WTC11 (cell line): ENCODE measurements at places on chromosomes 5 and 9.

DNA sequence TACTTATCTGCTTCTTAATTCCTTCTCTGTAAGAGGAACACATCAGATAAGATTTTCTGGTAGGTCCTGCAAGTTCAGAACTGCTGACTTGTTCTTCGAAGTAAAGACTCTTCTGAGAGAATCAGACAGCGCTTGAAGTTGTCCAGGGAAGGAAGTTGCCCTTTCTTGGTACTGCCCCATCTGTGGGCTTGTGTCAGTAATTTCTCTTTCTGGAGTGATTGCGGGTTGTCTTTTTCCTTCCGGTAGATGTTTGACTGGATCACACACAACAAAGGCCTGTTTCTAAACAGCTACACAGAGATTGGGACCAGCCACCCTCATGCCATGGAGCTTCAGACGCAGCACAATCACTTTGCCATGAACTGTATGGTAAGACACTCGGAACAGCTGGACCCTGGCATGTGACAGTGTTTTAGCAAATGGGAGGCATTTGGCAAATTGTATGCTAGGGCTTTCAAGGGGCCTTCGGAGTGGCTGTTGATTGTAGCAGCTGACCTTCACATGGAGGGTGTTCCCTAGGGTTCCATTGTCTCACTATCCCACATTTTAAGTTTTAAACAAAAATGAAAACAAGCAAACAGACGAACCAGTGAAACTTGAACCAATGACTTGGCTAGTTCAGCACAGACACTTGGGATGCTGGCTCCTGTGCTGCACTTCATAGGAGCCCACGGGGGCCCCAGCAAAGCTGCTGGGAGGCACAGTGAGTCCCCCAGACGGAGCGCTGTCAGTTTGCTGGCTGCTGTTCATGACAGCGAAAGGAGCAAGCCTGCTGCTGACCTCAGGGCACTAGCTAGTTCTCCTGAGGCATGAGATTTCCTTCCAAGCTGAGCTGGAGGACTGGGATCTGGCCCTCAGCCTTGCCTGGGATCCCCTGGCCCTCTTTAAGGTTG lies 149.9 kb downstream of the TRIO start:
- DNase-seq = no peak

DNA sequence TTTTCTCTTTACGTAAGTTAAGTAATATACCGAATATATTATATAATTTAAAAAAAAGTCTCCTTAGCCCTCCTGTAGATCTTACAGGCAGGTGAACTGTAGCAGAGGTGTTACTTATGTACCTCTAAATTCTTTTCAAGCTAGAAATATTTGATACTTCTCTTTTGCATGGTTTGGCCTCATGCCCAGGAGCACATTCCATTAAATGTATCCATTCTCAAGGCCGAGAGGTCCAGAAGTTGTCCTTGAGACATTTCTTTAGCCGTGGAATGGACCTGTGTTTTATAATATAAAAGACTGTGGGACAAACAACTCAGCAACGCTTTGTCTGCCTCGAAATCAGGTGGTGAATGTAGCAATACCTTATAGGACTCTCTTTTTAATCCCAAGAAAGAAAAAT lies 184.5 kb downstream of the TRIO start:
- no peak for DNase-seq

GRCh38 chr9:86867804-86868313 lies 79.4 kb downstream of the GAS1 start:
- peak; percentile 20 for DNase-seq

GRCh38 chr9:71826279-71826678 lies 58.0 kb upstream of the CEMIP2 start:
- no peak for DNase-seq

DNA sequence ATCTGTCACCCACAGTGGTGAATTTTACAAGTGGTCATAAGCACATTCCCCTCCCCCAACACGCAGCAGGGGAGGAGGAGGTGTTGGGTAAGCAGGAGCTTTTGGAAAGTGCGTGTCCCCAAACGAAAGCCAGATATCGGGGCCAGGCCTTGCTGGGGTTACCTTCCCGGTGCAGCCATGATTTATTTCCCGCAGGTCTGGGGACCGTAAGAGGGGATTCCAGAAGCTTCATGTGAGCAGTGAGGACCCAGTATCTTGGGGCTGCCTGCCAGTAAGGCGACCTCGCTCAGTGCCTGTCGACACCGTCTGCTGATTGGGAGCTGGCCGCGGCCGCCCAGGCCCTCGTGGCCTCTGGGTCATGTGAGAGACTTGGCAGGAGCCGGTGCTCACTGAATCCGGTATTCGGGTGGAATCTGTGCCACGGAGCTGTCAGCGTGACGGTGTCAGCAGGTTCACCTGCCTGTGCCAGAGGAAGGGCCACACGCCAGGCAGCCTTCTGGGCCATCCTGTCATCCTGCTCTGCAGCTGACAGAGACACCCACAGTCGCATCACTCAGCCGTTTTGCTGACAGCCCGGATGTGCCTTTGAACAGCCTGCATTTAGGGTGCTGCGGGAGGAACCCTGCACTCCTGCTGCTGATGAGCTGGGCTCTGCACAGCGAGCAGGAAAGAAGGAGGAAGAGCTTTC lies 37.3 kb downstream of the SEC61B start:
- peak; percentile 23 for DNase-seq

GRCh38 chr5:67941614-67942401 lies 273.7 kb upstream of the PIK3R1 start:
- no peak for DNase-seq

DNA sequence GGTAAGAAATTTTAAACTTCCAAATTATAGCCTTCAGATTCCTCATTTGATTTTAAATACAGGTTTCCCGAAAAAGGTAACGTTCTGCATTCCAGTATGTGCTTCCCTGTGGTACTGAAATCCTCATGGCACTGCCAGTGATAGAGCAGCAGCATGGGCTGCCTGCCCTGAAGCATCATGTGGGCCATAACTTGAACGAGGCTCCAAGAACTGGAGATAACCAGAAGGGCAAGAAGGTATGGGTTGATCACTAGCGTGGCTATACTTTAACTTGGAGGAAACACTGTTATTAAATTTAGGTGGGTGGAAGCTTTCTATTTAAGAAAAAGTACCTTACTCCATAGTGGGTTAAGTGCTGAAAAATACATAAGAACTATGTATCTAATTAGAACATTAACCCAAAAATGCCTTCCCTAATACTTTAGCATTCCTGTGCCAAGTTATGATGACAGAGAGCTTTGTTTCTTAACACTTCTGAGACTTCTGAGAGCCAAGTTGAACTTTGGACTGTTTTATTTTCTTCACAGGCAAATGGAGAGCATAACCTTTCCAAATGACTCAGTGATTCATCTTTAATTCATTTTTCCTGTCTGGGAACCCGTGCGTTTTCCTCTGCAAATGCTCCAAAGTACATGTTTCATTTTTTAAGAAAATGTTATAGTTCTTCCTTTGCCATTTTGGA lies 191.5 kb upstream of the GNA14 start:
- DNase-seq = no peak

DNA sequence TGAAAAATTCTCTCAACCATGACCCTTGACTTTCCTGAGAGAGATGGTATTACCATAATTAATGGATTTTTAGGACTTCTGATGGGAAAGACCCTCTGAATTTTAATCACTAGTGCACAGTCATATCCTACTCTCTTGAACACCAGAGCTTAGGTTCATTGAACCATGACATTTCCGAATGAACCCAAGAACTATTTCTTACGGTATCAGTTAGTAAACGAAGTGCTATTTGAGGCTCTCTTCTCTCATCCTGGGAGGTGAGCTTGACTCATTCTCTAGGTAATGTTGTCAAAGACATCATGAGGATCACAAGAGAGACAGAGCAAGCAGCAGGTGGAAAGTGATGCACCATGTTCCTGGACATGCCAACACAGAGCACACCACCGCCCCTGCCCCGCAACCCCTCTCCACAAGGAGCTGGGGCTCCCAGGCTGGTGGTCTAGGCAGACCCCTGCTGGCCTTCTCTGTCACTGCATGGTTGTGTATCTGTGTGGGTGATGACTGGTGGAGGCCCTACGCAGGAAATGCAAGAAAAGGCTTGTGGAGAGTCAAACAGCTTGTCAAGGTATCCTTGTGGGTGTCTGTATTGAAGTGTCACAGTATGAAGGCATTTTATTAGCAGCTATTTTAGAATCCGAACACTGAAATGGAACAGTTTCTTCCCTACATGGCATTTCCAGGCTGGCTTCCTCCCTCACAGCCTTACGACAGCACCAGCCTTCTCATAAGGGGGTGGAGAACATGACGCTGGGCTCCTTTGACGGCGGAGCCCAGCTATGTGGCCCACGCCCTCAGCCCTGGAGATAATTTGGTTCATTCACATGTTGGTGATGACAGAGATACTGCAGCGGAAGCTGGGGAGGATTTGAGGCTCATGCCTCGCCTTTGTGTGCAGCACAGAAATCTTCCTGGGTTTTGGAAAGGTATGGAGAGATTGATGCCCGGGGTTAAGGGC lies 297.6 kb downstream of the NTRK2 start:
- DNase-seq = peak; percentile 80

DNA sequence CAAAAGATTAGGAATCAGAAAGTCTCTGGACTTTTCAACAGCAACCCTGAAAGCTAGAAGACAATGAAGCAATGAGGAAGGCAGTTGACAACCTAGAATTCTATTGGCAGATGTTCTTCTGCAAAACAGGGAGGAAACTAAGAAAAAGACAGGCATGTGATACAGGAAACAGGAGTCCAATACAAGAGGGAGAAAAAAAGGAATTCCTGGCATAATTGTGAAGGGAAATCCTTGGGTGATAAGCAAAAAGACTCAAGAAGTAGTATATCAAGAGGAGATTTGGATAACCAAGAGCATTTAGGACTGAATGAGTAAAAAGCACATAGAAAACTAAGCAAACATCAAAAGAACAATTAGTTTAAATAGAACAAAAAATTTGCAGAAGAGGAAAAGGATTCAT lies 58.6 kb downstream of the LPAR1 start:
- no peak for DNase-seq

DNA sequence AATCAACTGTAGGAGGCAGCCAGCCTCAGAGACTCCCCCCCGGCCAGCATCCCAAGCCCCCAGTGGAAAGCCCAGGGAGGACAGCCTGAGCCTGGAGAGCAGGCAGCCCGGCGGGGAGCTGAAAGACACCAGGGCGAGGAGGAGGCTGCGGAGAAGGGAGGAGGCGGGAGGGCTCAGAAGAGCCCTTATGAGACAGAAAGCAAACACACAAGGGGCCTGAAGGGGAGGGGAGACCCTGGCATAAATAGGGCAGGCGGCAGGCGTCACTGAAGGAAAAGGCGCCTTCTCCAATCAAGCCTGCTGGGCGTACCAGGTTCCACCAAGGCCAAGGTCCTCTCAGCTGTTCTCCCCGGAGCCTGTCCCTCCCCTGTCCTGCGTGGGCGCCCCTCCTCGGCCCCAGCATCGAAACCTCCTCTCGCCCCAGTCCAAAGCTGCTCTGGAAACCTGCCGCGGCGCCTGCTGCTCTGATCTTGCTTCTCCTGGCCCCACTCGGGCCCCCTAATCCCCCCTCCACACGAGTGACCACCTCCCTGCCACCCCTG lies 1.3 kb downstream of the SLC9A3 start:
- DNase-seq = no peak

GRCh38 chr5:119343766-119344165 lies 12.1 kb upstream of the TNFAIP8 start:
- no peak for DNase-seq

DNA sequence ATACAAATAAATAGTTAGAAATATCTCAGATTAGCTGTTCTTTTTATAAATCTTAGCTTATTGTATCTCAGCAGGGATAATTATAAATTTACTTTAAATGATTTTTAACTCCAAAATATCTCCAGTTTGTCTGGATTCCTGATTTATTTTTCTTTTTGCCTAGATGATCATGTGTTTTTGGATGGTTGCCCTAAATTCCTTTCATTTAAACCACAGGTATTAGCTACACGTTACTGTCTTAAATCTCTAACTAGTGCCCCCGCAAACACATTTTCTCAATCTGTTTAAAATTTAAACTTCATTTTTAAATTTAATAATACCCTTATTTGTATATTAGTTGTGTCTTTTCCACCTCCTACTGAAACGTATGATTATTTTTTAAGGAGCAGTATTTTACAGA lies 5.6 kb downstream of the FER start:
- no peak for DNase-seq

- no peak for DNase-seq
These were observed 10.8 kb upstream of the SPATA24 start for GRCh38 chr5:139414581-139415130.

- DNase-seq = peak; percentile 74
These were observed 18.1 kb downstream of the OTP start for GRCh38 chr5:77620405-77620804.

- no peak for DNase-seq
These were observed 6.5 kb downstream of the NTMT1 start for GRCh38 chr9:129632460-129632859.

- DNase-seq = no peak
These were observed 250.5 kb downstream of the KCNN2 start for GRCh38 chr5:114612406-114612805.

DNA sequence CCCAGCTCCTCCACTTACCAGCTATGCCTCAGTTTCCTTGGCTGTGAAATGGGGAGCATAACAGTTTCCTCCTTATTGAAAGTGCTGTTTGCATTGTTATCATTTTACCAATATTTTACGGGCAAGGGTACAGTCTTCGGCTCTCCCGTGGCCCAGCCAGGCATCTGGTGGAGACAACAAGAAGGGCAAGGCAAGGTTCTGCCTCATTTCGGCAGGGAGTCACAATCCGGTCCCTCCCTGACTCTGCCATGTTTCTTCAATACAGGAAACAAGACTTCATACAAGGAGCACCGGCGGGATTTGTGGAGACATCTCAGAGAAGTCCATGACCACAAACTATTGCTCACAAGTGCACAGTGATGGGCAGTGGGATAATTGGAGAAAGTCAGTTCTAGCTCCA lies 174.0 kb downstream of the FGF18 start:
- DNase-seq = no peak

DNA sequence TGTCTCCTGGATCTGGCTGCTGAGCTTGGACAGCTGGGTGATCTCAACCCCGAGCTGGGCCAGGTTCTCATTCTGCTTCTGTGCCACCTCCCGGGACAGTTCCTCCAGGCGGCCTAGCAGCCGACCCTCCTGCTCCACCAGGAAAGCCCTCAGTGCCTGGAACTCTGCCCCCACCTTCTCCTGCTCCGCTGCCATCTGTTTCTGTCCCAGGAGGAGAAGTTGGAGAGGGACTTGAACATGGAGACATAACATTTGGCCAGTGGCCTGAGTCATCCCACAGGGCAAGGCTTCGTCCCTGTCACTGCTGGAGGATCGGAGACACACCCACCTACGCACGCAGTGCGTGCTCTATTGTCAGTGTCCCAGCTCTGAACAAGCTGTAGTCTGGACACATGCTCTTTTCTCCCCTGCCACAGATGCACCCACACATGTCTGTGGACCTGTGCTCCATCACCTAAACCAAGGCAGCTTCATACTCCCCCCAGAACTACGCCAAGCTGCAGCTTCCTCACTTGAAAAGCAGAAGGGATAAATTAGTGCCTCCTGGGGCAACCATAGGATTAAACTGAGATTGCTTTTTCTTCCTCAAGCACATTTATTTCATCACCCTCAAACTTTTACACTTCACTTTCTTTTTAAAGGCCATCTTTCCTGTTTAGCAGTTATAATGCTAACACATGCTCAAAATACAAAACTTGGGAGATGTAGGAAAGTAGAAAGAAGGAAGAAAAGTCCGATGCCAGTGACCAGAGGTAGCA lies 4.9 kb downstream of the TRIM7 start:
- DNase-seq = no peak

- no peak for DNase-seq
These were observed 7.2 kb downstream of the DNAJA1 start for GRCh38 chr9:33032292-33032691.
